Body of pancreas (tissue), 4 donors: ENCODE measurements at places on chromosomes 6 and 20.

DNA sequence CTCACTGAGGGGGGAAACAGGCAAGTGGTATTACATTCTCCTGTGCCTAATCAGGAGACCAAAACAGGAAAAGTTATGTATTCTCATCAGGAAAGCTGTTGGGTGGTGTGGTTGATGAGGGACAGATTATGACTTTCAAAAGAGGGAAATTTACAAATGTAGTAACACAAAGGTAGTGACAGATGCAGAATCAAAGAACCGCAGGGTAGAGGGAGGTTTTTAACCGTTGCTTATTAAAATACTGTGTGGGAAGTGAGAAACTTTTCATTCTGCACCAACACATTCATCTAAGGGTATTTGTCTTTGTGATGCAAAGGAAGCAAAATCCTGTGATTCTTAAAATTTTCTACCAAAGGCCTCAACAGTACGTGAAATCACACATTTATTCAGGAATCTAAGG is 288.2 kb upstream of the MAN1A1 start:
- DNase-seq: no peak

GRCh38 chr6:15474196-15474595 is 188.6 kb downstream of the DTNBP1 start:
- DNase-seq: no peak

DNA sequence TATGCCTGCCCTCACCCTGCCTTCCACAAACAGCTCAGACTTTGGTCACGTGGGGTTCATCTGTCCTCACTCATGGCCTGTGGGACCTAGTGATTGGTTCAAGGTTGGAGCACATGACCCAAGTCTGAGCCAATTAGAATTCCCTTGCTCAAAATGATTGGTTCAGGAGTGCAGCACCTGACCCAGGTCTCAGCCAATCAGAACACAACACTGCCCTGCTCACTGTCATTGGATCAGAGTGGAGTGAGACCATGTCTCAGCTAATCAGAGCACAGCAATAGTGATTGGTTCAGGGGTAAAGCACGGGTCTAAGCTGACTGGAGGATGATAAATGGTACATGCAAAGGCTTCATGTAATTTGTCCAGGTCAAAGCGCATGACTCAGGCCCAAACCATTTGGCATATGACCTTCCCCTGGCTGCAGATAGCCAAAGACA is 102.2 kb downstream of the PREX1 start:
- no peak for DNase-seq

DNA sequence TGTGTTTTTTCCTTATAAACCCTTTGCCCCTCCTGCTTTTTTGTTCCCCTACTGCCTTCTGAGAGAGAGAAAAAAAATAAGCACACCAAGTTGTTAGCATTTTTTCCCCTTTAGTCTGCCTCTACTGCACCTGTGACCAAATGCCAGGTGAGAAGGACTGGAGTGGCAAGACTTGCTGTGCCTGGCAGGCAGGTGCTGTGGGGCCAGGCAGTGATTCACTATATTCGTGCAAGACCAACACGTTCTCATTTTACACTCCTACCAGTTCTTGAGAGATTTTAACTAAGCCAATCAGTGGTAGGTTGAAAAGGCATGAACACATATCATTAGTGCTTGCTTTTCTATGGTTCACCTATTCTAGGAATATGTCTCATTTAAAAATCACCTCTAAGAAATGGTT is 109.7 kb downstream of the FIG4 start:
- DNase-seq: no peak

DNA sequence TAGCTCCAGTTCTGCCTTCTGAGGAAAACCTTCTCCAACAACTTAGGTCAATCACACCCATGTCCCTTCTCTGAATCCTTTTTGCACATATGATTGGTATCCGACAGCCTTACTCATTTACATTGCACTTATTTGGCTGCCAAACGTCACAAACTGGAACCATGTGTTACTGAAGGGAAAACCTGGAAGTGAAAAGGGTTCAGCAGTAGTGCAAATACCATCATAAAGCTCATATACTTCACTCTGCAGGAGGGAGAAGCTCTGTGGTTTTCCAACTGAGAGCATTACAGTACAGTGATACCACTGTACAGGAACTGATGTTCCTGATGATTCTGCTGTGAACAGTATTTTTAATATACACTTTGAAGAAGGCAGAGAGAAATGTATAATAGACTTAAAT is 87.8 kb downstream of the SLC16A10 start:
- no peak for DNase-seq

- no peak for DNase-seq
These were observed 74.3 kb downstream of the ARID1B start for GRCh38 chr6:156851454-156851921.

- DNase-seq: no peak
These were observed 657.5 kb downstream of the RFPL4B start for GRCh38 chr6:113004470-113005270.

DNA sequence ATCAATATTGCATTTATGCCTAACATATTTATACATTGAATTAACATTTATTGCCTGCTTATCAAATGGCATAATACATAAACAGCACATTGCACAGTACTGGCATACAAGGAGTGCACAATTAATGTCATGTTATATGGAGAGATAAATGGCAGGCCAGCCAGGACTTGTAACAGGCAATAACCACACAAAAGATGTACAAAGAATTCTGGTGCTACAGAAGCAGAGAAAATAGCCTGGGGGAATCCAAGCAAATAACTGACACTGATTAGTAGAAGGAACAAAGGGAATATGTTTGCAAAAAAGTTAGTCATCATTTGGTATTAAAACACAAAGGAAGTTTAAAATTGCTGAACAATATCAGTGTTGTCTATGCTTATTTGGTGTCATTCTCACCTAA is 27.3 kb downstream of the COL21A1 start:
- no peak for DNase-seq

DNA sequence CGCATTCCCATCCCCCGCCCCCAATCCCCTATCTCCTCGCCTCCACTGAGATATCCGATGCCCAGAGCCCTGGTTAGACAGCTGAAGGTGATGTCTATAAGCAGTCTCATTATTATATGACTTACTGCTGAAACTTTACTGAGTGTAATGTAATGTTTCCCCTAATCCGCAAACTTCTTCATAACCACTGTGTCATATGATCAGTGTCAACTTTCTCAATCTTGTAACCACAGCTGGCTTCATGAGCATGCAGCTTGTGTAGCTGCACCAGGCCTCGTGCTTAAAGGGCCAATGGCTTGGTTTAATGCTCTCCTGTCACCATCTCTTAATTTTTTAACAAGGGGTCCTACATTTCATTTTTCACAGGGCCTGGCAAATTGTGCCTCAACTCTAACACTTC is 8.1 kb downstream of the ASIP start:
- peak; percentile 40 for DNase-seq

GRCh38 chr6:159118924-159119323 is 50.3 kb upstream of the FNDC1 start:
- DNase-seq: no peak

DNA sequence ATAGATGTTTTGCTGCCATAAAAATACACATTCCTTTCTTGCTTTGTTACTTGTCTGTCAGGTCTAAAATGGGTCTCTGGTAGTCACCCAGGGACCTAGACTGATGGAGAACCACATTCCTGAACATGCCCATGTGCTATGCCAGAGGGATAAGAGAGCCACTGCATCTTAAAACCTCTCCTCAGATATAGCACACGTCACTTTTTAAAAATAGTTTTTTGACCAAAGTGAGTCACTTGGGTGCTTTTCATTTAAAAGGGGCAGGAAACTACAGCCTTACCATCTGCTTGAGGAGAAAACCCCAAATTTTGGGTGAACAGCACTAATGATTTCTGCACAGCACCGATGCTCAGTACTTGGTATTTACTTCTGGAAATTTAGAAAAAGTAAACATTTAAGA is 197.8 kb downstream of the OGFRL1 start:
- no peak for DNase-seq

GRCh38 chr20:58103517-58103904 is 124.9 kb downstream of the ANKRD60 start:
- DNase-seq: no peak

- DNase-seq: no peak
These were observed 122.6 kb upstream of the MOCS1 start for GRCh38 chr6:40056865-40057264.

DNA sequence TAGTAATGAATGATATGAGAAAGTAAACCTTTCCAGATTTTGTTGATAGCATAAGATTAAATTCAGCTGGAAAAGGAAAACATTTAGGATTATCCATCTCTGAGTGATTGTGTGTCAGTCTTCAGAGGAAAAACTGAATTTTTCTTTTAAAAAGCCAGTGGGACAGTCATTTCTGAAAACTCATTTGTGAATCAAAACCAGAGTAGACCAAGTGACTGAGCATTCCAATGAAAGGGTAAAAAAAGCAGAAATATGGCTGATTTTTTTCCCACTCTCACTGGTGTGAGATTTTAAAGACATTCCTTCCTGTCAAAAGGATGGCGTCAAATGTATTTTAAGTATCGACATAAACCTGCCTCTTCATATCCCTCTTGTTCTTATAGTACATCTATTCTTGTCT is 214.0 kb downstream of the GMPR start:
- no peak for DNase-seq

DNA sequence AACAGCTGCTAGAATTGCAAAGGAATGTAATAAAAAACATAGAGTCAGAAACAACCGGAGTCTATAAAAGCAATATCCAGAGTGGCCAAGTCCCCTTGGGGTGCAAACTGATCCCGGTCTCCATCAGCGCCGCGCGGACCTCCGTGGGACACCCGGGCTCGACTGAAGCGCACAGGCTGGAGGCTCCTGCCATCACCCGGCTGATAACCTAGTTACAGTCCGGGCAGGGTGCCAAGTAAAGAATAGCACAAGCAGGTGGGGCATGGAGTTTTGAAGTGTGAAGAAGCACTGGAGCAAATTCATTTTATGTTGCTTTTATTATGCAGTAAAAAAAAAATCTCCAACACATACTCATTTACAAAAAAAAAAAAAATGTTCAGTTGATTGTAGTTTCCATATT is 205.1 kb upstream of the GMDS start:
- peak; percentile 72 for DNase-seq

GRCh38 chr6:42659806-42660205 is 62.6 kb downstream of the PRPH2 start:
- DNase-seq: no peak

GRCh38 chr20:45342855-45343531 is 5.2 kb downstream of the SDC4 start:
- peak; percentile 87 for DNase-seq

DNA sequence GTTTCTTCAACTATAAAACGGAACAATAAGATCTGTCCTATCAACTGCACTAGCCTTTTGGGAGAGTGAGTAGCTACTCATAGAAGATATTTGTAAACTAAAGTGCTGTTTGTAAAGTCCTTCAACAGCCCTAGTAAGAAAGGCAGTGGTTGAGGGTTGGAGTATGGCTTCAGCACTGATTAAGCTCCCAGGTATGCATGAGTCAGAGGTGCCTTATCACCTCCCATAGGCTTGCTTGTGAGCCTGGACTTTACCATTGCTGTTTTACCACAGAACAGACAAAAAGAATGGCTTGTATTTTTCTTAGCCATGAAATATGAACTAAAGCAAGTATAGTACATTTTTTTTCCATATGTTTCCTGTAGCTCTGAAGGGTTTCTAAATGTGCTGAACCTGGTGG is 44.1 kb downstream of the SAMD3 start:
- no peak for DNase-seq

DNA sequence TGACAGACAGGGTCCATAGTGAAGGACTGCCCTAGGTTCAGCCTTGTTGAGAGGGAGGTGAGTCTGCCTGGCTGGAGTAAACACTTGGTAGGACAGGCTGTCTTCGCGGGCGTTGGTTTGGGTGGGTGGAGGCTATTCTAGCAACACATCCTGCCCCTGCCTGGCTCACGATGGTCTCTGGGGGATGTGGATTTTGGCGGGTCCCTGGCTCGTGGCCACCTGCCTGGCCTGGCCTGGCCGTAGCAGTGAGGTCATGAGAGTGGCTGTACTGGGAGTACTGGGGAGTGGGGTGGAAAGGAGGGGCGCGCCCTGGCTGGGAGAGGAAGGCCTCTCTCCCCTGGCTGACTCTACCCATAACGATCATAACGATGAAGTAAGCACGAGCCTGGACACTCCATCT is 30.2 kb upstream of the MRPS18A start:
- no peak for DNase-seq

DNA sequence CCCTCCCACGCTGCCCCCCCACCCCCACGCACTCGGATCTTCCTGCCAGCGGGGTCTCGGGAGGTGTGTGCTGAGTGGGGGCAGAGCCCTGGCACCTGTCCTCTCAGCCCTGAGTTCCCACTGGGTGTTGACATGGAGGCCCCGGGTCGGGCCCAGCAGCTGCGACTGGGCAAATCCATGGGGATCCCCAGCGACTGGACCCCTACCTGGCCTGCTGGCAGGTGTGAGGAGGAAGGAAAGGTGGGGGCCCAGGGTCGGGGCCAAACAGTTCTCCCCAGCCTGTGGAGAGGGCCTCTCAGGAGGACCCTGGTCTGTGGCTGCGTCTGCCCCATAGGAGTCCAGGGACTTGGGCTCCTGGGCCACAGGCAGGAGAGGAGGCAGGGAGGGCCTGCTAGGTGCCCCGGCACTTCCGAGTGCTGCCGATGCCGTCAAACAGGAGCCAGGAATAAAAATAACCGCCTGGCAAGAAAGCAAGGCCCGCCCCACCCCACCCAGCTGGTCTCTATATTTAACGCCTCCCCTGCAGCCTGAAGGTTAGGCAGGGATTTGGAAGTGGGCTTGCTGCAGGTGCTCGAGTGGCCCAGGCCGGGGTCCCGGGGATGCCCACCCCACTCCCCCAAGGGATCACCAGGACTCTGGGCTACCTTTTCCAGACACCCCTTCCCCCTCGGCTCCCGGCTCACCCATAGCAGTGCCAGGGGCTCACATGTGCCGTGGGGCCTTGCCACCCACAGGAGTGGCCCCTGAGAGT is 1.4 kb upstream of the EEF1A2 start:
- no peak for DNase-seq

DNA sequence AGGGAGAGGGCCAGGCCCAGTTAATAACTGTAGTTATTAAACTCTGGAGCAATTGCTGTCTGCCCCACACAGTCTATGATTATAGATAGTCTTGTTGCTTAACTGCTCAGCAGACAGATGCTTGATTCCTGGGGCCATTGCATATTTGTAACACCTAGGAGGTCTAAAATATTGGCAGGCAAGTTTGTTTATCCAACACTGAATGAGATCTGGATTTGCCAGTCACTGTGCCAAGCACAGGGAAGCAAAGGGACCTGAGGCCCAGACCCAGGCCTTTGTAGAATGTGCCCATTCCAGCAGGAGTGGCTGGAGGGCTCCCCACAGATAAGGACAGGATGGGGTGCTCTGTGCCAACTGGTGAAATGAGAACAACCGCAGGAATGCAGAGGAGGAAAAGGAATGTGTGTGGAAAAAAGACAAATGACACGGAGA is 17.6 kb upstream of the ENTPD6 start:
- DNase-seq: peak; percentile 82

- DNase-seq: no peak
These were observed 27.1 kb upstream of the FBXO9 start for GRCh38 chr6:53038141-53038540.

GRCh38 chr6:11656491-11656890 is 118.9 kb downstream of the TMEM170B start:
- no peak for DNase-seq

GRCh38 chr20:47062226-47062890 is 167.7 kb downstream of the EYA2 start:
- DNase-seq: no peak
